HFFc6 (cell line): ENCODE measurements at places on chromosomes 3 and 15.

DNA sequence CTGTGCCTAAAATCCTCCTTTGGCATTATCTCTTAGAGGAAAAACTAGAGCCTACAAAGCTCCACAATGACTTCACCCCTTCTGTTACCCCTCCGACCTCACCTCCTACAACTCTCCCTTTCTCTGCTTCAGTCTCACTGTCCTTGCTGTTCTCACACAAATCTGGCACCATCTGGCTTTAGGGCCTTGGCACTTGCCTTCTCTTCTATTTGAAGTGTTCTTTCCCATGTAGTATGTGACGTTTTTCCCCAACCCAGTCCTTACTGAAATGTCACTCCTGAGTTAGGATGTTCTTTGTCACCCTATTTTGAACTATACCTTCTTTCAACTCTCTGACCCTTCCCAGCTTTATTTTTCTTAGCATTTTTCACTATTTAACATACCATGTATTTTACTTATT, 8.7 kb downstream of the STX19 start:
- DNase-seq, result no peak

GRCh38 chr3:139127101-139127500, 82.4 kb upstream of the PRR23C start:
- peak; percentile 67 for DNase-seq

DNA sequence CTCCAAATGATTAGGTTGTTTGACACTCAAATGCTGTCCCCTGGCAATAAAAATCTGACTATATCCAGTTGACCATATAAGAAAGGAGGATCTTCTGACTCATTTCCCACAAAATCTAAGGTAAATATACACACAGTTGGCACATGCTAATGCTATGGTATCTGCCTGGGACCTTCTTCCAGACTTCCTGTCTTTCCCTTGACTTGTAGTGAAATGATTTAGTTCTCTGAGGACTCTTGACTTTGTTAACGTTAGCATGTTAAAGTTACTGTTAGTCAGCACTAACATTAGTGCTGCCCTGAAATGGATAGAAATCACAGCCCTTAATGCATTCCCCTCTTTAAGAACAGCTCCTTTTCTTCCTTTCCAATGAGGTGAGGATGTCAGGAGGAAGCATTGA, 124.3 kb upstream of the LSAMP start:
- DNase-seq, result no peak

- peak; percentile 75 for DNase-seq
These were observed 30.3 kb upstream of the VEPH1 start for GRCh38 chr3:157533298-157534070.

DNA sequence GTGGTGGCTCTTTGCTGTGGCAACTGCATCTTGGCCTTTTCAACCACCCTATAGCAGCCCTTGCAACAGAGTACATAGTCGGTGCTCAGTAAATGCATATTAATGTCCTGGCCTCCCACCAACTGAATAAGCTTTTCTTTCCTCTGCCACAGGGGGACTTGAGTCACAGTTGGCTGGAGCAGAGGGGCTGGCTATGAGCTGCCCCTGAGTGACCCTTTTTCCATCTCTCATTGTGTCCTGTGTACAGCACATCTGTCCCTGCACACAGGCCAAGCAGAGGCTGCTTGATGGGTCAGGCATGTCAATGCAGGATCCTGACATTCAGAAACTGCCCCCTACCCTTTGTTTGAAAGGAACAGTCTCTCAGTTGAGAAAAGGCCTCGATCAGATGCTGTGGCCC, 22.4 kb downstream of the SPSB4 start:
- DNase-seq, result no peak
